Ovary (tissue), 10 donors: ENCODE measurements at places on chromosomes 3 and 15.

GRCh38 chr3:44920081-44920480 is 45.7 kb downstream of the TGM4 start:
- no peak for DNase-seq

DNA sequence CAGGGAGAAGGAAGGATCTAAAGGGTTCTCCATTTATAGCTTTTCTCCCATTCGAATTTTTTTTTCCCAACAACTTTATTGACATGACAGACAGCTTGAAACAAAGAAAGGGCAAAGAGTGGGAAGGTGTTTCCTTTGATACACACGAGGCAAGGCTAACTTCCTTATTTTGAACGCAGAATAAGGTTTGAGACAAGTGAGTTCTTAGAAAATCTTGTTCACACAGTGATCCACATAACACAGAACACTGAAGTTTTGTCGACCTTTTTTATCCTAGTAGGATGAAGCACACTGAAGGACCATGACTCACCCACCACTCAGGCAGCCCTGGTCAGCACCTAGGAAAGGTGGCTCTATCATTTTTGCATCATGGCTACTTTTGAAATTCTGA is 425.8 kb upstream of the MDFIC2 start:
- no peak for DNase-seq

- no peak for DNase-seq
Observed at GRCh38 chr3:144770281-144770680, 798.7 kb downstream of the DIPK2A start.

- DNase-seq: no peak
Observed at GRCh38 chr3:129230311-129231019, 18.9 kb upstream of the COPG1 start.

DNA sequence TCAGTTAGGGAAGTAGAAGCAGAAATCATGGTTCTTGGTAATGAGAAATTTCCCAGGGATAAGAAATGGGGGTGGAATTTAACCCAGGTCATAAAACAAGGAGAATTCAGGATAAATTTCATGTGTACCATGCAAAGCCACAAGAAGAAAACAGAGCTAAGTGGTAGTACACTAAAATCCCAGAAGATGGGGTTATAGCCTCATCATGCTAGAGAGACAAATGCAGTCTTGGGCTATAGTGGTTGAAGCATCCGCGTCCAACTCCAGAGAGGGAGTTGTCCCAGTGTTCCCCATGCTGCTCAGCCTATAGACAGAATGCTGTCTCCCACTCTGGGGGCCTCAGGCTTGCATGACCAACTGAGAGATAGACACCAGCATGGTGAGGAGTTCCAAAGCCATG is 36.2 kb upstream of the CLRN1 start:
- no peak for DNase-seq

GRCh38 chr15:63895194-63895593 is 61.4 kb upstream of the HERC1 start:
- DNase-seq: no peak

- no peak for DNase-seq
Observed at GRCh38 chr3:142915636-142916035, 26.8 kb upstream of the PCOLCE2 start.

- no peak for DNase-seq
Observed at GRCh38 chr3:100097919-100098783, 16.1 kb downstream of the FILIP1L start.

- DNase-seq: no peak
Observed at GRCh38 chr3:143478115-143478693, 358.6 kb downstream of the CHST2 start.

GRCh38 chr3:115082260-115082659 is 64.8 kb downstream of the ZBTB20 start:
- DNase-seq: no peak

DNA sequence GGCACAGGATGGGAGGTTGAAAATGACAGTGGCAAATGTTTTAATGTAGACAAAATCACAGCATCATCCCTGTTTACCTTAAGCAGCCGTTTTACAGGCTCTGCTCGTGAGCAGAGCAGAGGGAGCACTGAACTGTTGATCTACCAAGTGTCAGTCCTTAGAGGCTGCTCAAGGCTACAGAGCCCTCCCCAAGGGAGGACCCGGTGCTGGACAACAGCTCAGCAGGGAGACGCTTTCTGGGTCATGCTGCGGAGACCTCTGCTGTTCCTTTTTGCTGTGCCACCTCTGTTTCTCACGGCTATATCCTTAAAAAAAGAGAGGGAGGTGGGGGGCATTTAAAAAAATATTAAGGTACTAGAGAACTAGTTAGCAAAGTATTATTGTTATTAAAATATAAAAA is 400.2 kb downstream of the GABRB3 start:
- no peak for DNase-seq

- DNase-seq: peak; percentile 78
Observed at GRCh38 chr3:179260949-179261765, 10.2 kb upstream of the KCNMB3 start.

DNA sequence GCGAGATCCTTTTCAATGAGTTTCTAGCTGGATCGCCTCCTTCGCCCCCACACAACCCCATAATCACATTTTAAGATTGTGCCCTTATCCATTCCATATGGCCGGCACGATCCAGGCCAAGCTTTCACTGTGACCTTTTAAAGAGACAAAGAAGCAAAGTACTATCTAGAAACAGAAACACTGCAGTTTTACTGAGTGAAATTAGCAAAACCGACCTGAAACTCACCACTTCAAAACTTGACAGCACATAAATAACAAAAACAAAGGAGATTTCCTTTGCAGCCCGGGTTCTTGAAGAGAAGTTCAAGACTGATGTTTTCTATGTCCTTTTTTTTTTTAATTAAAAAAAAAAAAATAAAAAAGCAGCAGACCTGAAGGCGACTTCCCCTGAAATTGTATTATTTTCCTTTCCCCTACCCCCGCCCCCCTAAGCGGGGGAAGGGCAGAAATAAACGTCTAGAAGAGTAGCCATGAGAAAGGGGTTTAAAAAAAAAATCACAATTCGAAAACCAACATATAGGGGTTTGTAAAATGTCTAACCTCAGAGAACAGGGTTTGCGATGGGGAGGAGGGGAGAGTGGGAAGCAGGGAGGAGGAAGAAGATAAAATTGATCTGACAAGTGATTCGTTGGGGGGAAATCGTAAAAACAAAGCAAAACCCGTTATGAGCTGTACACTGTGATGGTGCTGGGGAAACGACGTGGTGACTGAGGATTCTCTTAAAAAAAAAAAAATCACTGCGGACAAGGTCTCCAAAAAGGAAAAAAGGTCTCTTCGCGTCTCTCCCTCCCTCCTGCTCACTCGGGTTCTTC is 1.5 kb downstream of the SATB1 start:
- DNase-seq: peak; percentile 35

DNA sequence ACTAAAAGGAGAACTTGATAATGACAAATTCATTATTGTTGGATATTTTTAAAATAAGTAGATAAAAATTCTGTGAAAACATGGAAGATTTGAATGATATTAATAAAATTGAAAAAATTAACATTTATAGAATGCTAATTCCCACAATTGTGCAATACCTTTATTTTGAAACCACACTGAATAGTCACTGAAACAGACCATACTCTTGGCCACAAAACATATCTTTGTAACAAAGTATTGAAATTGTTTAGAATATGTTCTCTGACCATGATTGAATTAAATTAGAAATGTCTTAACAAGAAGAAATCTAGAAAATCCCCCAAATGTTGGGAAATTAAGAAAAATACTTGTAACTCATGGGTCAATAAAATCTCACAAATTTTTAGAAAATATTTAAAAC is 49.2 kb downstream of the ARHGAP11B start:
- DNase-seq: no peak

DNA sequence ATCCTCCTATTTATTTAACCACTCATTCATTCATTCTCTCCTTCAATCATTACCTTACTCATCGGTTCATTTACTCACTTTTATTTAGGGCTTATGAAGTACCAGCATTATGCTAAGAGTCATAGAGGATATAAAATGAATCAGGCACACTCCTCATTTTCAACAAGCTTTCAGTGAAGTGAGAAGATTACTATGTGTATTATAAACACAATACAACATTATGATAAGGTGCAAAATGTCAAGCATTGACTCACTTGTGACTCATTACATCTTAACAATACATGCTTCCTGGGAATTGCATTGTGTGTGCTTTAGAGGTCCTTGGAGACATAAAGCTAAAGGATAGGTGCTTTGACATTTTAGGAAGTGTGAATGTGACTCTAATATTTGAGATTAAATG is 60.4 kb downstream of the PLAAT1 start:
- DNase-seq: no peak

GRCh38 chr3:195261925-195262324 is 9.0 kb downstream of the XXYLT1 start:
- no peak for DNase-seq
